ENCODE measurements at places on chromosomes 1 and 21. TPM values are rescaled to one million over a fixed set of nuclear protein-coding genes. Genes with fewer than 3 reads are reported as not detected.
A peak's percentile ranks its signal among the peaks of the same experiment; 100 is the strongest.

DNA sequence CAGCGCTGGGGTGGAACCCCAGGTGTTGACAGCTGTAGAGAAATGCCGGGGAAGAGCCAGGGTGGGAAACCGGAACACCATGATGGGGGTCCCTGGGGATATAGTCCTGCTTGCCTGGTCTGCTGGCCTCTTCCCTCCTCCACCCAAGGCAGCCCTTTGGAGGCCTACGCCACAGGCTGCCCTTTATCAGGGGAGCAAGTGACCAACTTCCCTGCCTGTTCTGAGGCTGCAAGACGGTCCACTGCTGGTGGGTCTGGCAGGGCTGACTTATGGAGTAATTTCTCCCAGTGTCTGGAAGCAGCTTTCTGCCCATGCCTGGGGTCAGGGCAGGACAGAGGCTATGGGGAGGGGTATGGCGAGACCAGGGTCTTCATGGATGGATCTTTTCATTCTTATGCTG is 50.8 kb upstream of the EDN2 start:
- no peak for DNase-seq

DNA sequence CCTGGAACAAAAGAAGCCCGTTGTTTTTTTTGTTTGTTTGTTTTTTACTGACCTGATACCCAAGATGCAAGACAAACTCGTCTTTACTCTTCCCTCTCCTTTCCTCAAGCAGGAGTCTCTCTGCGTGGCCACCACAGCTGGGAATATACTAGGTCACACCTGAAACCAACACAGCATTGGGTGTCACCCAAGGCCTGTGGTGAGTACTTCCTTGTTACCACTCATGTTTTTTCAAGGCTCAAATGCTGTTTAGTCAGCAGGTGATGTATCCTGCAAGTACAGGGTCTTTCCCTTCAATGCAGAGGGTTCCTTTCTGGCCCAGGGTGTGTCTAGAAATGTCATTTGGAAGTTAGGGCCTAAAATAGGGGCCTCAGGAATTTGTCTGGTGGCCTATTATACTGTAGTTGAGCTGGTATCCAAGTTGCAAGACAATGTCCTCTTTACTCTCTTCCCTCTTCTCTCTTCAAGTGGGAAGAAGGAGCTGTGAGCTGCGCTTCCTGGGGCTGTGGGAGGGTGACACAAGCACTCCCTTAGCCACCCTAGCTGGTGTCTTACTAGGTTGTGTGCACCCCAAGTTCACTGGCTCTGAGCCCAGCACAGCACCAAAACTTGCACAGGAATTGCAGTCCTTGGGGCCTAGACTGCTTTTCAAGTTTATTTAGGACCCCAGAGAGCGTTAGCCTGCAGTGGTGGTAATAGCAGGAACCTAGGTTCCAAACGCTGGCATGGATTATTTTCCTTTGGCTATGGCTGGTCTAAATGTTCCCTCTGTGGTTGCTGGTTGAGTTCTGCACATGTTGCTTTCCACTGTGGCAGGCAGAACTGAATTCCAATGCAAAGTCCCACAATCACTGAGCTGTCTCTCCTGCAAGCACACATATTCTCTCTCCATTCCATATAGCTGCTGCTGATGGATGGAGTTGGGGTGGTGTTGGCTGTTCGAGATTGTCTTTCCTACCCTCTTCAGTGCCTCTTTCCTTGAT is 91.4 kb upstream of the LYPLAL1 start:
- DNase-seq = no peak

DNA sequence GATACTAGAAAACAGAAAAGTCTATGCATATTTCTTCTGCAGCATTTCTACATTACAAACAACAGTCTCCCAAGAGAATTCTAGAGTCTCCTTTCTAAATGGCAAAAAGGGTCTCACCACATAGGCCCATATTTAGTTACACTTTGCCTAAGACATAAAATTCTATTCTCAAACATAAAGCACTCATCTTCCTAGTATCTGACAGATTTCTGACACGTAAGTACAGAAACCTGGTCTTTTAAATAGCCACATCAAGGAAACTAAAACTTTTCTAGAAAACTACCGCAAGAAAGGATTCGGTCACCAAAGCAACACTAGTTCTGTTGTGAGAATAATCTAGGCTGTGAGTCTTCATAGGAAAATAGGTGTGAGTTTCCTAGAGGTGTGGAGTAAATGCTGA is 33.6 kb upstream of the CTSK start:
- DNase-seq = no peak

GRCh38 chr1:56872597-56872996 is 18.0 kb downstream of the C8A start:
- no peak for DNase-seq

Gene CD160
- polyA plus RNA-seq = not detected

GRCh38 chr1:247646867-247647266 is 32.7 kb downstream of the OR13G1 start:
- no peak for DNase-seq

DNA sequence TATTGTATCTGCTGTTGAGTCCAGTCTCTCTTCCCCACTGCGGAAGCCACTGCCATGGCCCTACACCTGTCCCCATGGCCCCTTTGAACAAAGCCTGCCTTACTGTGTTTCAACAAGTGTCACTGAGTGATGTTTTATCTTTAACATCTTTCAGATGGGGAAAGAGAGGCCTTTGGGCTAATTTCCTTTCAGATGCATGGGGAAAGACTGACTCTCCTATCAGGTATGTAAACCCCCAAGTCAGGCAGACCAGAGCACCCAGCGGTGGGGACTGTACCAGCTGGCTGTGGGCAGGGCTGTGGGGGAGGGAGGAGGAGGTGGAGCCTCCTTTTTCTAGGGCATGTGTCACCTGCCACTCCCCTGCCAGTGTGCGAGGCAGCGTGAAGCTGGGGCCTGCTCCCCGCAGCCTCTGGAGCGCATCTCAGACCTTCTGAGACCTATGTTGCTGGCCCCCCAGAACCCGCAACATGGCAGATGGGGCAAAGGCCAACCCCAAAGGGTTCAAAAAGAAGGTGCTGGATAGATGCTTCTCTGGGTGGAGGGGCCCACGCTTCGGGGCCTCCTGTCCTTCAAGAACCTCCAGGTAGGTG is at the start of gene PLA2G2F:
Gene PLA2G2F, plus strand, starts transcription at position 363 of the 590 bp plus-strand sequence. Its CDS starts 105 bp downstream, at position 468.
- DNase-seq = no peak

DNA sequence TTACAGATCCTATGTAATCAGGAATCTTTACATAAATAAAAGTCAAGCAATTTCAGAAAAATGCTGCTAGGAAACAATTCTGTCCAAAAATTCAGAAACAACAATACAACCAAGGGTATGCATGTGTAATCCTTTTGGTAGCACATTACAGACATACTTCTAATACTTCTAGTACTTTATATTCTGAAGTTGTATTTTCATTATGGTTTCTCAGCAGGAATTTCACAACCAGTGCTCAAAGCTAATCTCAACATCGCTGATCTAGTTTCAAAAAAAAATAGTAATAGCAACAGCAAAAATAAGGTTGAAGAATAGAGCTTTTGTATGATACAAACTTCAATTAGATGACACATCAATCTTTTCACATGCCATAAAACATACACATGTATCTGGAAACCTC is 545.2 kb downstream of the LTN1 start:
- DNase-seq = no peak

DNA sequence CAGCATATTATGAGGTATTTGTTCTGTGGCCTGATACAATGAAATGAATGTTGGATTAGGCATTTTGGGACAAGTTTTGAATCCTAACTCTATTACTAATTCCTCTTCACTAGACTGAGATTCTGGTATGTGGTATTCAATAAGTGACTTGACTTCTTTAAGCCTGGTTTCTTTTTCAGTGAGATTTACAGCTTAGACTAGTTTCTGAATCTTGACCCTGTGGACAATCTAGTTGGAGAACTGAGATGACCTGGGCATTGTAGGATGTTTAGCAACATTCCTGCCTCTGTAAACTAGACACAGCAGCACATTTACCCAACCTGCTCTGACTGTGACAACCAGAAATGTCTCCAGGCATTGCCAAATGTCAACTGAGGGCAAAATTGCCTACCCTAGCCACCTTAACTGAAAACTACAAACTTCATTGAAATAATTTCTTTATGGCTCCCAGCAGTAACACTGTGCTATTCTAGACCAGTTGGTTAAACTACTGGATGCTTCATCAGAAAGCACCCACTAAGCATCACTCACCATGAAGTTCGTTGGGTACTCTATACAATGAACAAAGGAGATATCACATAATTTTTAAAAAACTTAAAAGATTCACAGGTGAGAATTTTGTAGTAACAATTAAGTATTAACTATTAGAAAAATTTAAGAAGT is 16.8 kb downstream of the PTPRC start:
- no peak for DNase-seq

- DNase-seq = peak; percentile 84
Observed at GRCh38 chr1:27099135-27099586, 55.8 kb downstream of the SLC9A1 start.

DNA sequence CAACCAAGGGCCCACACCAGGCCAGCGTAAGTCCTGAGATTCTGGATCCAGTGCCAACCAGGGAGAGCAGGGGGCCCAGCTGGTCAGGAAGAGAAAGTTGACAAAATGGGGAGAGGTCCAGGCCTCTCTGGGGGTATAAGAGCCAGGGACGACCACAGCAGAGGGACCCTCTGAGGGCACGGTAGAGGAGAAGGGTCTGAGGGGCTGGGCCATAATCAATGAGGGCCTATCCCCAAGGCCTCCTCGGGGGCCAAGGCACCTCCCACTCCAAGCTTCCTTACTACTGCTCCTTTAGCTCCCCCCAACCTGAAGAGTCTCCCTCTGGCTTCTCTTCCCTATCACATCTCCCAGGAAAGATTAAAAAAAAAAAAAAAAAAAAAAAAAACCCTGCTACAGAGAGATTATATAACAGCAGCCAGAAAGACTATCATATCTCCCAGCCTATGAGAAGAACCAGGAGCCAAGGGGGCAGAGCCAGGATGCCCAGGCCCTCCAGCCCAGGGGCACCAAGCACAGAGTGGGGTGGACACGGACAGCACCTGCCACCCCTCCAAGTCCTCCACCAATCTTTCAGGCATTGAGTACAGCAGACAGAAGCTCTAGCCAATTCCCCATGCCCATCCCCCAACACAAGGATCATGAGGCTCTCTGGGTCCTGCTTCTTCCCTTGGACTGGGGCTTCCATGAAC is 2.7 kb downstream of the MEF2D start:
- no peak for DNase-seq

GRCh38 chr1:207752456-207752998 is 673 bp downstream of the CD46 start:
- peak; percentile 69 for DNase-seq

GRCh38 chr1:147223740-147224615 is 1.2 kb downstream of the FMO5 start:
- DNase-seq = no peak

Gene PAQR6
- polyA plus RNA-seq = 14.8 TPM

GRCh38 chr1:54156201-54156600 is 3.4 kb upstream of the CDCP2 start:
- DNase-seq = no peak

Gene TRIM67
- polyA plus RNA-seq = not detected

Gene ZNF695
- polyA plus RNA-seq = 2.0 TPM

Gene DRAXIN
- polyA plus RNA-seq = 0.28 TPM

DNA sequence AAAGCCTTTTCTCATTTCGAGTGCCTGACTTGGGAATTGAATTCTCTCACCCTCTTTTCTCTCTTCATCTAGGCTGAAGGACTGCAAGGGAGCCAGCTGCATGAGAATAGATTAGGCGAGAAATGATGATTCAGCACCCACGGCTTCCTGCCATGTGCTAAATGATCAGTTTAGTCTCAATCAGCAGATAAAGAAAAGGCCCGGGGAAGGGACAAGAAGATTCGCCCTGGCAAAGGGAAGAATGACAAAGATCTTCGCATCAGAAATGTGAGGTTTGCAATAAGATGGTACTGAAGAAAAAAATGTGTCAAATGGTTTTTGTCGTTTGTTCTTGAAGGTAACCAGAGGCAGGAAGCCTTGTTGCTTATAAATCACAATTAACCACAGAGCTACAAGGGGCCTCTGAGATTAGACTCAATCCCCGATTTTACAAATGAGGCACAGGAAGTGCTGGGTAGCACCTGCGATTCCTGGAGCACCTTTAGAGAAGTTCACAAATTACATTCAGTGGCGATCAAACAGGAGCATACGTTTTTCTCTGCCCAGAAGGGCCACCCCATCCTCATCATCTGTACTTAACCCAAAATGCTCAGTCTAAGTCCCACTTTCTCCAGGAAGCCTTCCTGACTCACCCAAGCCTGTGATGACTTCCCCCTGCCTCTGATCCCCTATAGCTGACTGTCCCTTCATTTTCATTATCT is 183.4 kb downstream of the ZNF281 start:
- DNase-seq = no peak

DNA sequence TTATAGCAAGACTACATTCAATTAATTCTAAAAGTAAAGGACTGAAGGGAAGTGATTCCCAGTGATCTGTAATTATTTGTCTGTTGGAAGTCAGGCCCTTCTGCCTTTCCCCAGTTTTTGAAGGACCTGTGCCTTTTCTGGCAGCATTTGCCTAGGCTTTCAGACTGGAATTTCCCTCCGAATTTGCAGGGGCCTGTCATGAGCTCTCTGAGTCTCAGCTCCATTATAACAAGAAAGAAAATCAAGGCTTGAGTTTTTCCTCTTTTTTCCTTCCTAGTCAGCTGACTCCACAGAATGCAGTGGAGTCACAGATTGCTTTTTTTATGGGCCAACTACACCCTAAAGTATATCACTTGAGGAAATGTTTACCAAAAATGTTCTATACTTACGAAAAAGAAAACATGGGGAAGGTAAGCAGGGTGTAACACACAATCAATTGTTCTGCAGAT is 1.1 kb downstream of the NR5A2 start:
- DNase-seq = peak; percentile 17

Gene SNX27
- polyA plus RNA-seq = 18.2 TPM

- no peak for DNase-seq
Observed at GRCh38 chr1:217569021-217569420, 61.9 kb downstream of the GPATCH2 start.

Gene SLC9C2
- polyA plus RNA-seq = 1.1 TPM

Gene SPRR1B
- not detected for polyA plus RNA-seq

DNA sequence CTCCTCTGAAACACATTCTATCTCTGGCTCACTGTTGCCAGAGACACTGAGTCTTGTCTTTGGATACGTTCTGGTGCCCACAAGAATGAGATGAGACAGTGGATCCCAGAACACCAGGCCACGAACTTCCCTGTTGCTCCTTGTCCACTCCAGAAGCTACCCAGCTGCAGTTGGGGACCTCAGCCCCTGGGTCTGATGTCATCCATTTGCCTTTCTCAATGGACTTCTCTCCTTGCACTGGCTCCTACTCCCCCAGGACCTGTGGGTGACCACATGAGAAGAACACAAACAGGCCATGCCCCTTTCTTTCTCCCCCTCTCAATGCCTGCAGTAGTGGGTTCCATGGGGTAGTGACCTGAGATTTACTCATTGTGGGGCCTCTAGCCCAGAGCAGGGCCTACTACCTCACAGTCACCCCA is 5.9 kb downstream of the NBPF1 start:
- no peak for DNase-seq

Gene CHD5
- polyA plus RNA-seq = 0.18 TPM

DNA sequence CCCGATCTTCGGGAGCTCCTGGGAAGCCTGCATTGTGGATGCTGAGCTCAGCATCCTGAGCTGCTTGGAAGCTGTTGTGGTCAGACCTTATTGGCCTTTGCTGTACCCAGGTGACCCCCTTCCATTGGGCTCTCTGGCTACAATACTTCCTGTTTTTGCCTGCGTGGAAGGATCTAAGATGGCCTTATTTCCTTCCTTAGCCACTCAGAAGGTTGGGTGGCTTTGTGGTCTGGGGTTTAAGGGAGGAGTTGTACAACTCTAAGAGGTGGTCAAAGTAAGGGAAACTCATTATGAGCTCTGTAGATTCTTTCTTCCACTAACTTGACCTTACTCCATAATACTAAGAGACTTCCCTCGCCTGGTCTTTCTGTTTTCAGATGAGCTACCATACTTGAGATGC is 17.7 kb downstream of the PFKFB2 start:
- DNase-seq = no peak
